ENCODE measurements at places on chromosomes 6 and 20.

GRCh38 chr6:37528541-37528940 is 28.8 kb upstream of the CCDC167 start:
- DNase-seq = no peak

- DNase-seq = no peak
Observed at GRCh38 chr20:23358923-23359593, 2.9 kb upstream of the GZF1 start.

DNA sequence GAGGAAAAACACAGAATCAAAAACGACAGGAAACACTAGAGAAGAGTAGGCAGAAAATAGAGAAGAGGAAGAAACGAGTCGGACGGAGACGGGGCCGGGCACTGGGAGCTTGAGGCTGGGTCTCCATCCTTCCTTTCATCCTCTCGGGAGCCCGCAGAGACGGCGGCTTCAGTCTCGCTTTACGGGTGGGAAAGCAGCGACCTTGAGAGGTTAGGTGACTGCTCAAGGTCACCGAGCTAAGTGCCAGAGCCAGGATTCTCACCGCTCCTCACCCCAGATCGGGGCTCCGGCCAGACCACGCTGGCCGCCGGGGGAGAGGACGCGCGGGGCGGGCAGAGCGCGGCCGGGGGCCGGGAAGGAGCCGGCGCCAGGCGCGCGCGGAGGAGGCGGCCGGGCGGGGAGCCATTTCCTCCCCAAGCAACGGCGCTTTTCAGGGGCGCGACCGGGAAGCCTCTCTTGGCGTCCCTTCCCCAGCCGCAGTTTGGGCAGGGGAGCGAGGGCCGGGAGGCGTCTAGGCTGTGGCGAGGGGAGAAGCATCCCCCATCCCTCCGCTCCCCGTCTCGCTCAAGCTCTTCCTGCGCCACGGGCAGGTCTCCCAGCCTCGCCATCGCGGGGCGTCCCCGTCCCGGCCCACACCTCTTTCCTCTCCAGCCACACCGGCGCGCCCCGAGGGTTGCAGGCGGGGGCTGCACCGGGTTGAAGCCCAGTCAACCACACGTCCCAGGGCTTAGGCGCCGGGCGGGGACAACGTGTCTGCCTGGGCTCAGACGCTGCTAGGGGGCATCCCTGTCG is 24.1 kb upstream of the MAP3K7 start:
- DNase-seq = no peak

GRCh38 chr20:32930181-32930580 is 71.5 kb downstream of the EFCAB8 start:
- DNase-seq = no peak

- no peak for DNase-seq
Observed at GRCh38 chr20:20657092-20657491, 55.4 kb downstream of the RALGAPA2 start.

GRCh38 chr6:168197636-168198301 is 118.8 kb upstream of the FRMD1 start:
- DNase-seq = no peak

GRCh38 chr20:46827718-46828458 is 66.8 kb upstream of the EYA2 start:
- no peak for DNase-seq

- DNase-seq = no peak
Observed at GRCh38 chr6:124924333-124924759, 37.9 kb upstream of the RNF217 start.

- DNase-seq = no peak
Observed at GRCh38 chr6:44082872-44083321, 44.4 kb downstream of the MRPL14 start.

- DNase-seq = no peak
Observed at GRCh38 chr20:63689046-63690002, 7.1 kb upstream of the TNFRSF6B start.

DNA sequence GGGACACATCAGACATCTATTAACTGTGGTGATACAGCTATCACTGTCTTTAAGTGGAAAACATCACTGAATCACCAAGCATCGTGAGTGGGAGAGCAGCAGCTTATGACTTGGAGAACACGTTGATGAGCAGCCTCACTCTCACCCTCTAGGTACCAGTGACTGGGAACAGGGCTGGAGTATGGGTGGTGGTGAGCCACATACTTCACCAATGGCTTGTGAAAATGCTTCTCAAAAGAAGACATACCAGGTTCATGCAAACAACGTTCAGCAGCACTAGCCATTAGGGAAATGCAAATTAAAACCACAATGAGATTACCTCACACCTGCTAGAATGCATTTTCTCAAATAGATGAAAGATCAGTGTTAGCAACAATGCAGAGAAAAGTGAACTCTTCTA is 25.3 kb downstream of the SNX5 start:
- DNase-seq = no peak

DNA sequence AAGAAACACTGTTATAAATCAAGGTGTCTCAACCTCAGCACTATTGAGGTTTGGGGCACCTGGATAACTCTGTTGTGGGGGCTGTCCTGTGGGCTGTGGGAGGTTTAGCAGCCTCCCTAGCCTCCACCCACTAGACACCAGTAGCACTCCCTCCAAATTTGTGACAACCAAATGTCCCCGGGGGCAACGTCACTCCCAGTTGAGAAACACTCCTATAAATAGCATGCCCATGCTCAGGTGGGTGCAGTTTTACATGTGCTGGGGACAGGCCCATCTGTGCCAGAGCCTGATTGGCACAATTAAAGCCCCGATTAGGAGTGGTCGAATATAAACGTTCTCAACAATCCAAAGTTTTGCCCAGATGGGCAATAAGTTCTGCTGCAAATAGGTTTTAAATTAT is 78.9 kb downstream of the FAM50B start:
- DNase-seq = no peak

- DNase-seq = no peak
Observed at GRCh38 chr6:39517756-39518155, 195.3 kb upstream of the KCNK16 start.

GRCh38 chr6:93083337-93084230 is 335.8 kb downstream of the EPHA7 start:
- DNase-seq = no peak

- peak; percentile 62 for DNase-seq
Observed at GRCh38 chr6:114747995-114748625, 405.3 kb upstream of the HS3ST5 start.

DNA sequence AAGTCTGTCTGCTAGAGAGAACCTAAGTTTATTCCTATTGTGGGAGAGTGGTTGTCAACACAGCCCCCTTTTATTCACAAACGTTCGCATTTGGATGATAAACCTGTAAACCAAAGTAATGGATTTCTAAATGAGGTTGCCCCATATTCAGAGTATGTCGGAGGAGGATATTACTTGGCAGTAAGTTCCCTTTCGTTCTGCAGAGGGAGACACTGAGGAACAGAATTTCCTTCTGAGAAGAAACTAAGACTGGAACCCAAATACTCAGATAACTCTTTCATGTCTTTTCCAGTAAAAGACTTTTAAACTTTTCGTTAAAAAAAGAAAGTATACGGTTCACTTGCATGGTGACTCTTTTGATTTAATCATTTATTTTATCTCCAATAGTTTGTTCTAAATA is 754.6 kb upstream of the MMS22L start:
- no peak for DNase-seq

DNA sequence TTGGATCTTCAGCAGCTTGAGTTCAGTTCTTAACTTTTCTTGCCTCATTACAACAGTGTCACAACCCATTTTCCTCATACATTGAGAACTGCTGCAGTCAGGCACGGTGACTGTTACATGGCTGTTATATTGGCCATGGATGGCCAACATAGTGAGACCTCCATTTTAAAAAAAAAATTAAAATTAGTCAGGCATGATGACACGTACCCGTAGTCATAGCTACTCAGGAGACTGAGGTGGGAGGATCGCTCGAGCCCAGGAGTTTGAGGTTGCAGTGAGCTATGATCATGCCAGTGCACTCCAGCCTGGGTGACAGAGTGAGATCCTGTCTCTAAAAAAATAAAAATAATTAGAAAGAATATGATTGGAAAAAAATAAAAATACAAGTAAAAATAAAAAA is 9.9 kb upstream of the MMP24 start:
- no peak for DNase-seq

- DNase-seq = no peak
Observed at GRCh38 chr6:106162921-106163320, 76.8 kb downstream of the PRDM1 start.

GRCh38 chr6:90444160-90444714 is 142.6 kb downstream of the MAP3K7 start:
- DNase-seq = no peak

GRCh38 chr20:35771367-35771688 is 487 bp upstream of the PHF20 start:
- no peak for DNase-seq

DNA sequence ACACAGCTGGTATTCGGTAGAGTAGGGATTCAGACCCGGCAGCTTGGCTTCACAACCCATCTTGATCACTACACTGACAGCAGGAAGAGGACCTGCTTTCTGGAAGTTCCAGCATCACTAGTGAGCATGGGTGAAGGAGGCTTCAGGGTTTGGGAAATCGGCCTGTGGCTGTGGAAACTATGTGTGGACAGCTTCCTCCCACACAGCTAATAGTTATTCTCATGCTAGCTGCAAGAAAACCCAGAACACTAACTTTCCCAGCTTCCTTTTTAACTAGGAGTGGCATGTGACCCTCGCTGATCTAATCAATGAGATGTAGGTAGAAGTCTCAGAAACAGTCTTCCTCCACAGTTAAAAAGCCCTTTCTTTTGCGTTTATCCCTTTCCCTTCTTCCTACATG is 36.3 kb upstream of the SIRPA start:
- no peak for DNase-seq

DNA sequence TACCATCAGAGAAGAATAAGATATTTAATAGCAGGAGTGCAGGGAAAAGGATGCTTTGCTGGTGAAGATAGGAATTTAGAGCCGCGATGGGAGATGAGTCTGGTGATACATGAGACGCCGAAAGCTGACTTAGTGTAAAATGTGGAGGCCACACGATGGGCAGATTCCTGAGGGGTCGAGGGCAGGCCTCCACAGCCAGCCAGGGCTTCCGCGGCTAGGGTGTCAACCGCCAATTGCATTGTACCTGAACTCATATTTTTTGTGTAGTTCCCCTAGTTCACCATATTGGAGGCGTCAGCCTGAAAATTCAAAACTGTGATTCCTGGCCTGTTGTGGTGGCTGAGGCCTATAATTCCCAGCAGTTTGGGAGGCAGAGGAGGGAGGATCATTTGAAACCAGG is 8.5 kb downstream of the ETV7 start:
- no peak for DNase-seq

Data from astrocyte of the cerebellum (primary cell).